DMS53 (cell line): ENCODE measurements at places on chromosomes 5 and 9.

DNA sequence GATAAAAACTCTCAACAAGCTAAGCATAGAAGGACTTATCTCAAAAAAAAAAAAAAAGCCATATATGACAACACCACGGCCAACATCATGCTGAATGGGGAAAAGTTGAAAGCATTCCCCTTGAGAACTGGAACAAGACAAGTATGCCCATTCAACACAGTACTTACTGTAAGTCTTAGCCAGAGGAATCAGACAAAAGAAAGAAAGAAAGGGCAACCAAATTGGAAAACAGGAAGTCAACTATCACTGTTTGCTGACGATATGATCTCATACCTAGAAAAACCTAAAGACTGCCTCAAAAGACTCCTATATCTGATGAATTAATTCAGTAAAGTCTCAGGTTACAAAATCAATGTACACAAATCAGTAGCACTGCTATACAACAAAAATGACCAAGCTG, 24.6 kb upstream of the PTGER4 start:
- DNase-seq: no peak

DNA sequence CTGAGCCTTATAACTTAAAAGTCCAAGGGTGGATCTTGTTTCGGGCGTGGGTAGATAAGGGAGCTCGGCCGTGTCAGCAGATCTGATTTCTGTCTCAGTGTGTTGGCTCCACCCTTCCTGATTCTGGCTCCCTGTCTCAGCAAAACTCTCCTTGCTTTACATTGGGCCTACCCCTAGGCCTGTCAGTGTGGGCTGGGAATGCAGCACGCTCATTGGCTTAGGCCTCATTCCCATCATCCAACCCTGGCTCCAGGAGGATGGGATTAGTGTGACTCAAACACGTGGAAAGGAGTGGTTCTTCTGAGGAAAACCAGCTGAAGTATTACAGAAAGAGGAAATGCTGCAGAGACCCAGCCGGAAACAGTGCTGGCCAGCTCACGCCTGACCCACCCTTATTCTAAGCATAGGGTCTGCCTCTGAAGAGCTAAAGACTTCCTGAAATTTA, 59.9 kb downstream of the ZFAND5 start:
- DNase-seq: no peak

- no peak for DNase-seq
Observed at GRCh38 chr9:81470864-81471263, 218.5 kb downstream of the TLE1 start.

DNA sequence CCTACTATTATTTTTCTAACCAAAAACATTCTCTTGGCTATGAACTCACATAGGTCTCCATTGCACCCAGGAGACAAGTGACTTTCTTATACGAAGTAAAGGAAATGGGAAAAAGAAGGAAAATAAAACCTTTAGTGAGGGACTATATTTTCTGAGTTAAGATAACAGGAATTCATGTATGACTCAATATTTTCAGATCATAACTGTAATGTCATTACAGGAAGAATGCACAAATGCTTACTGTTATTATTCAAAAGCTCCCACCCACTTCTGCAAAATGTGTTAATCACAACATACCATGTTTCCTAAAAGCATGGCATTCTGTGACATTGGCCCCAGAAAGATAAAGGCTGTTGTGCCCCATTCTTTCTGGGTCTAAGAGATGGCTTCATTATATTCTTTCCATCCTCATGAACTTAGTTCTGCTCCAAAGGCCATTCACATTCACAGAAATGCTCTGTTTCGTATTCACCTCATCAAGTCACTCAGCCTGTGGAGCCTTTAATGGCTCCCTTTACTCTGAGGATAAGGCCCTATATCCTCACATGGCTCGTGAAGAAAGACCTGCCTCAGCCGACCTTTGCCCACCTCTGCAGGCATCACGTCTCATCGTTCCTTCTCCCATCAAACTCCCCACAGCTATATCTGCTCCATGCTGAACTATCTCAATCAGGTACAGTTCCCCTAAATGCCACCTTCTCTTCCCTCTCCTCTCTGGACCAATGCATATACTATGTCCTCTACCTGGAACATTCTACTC, 77.0 kb downstream of the ABCA1 start:
- no peak for DNase-seq

GRCh38 chr5:60945813-60946187, 795 bp downstream of the NDUFAF2 start:
- peak; percentile 68 for DNase-seq

DNA sequence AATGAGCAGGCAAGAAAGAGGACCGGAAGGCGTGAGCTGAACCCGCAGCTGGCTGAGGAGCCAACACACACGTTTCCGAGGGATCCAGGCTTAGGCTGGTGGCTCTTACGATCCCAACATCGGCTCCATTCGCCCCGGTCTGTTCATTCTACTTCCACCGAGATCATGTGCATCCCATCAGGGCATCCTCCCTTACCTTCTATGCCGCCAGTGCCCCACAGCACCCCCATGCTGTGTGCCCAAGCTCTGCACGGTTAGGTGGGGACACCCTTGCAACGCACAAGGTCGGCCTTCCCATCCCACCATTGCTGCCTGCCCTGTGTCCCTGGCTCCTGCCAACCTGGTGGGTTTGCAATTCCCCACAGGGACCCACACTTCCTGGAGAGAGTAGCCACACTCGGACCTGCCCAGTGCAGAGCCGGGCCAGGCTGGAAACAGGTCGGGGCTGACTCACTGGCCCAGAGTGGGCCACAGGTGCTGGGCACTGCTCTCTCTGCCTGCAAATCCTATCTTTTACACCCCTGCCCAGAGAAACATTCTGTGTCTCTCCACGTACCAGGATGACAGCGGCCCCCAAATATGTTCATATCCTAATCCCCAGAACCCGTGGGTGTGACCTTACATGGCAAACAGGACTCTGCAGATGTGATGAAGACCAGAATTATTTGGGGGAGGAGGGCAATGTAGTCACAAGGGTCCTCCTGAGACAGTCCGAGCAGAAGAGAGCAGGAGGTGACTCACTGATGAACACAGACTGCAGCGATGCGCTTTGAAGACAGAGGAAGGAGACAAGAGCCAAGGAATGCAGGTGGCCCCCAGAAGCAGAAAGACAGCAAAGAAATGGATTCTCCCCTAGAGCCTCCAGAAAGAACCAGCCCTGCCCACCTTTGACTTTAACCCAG, 182.2 kb downstream of the AUH start:
- DNase-seq: no peak

GRCh38 chr9:5438301-5439162, 807 bp upstream of the PLGRKT start:
- peak; percentile 58 for DNase-seq

DNA sequence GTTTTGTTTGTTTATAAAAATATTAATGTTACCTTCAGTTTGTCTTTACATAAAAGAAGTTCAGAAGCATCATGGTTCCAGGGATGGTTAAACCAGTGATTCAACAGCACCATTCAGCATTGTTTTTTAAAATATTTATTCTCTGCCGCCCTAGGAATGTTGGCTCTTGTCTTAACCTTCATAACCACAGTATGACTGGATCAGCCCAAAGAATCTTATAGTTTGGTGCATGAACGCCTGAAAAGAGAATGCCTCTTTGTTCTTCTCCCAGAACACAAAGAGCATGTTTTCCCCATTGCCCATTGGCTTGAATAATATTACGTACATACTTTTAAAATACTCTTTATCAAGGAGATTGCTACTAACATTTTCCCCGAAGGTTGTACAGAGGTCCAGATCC, 413.4 kb downstream of the ANXA1 start:
- DNase-seq: no peak

GRCh38 chr5:103424453-103425205, 138.0 kb downstream of the NUDT12 start:
- DNase-seq: no peak
